ENCODE measurements at places on chromosomes 2 and 18. TPM values are rescaled to one million over a fixed set of nuclear protein-coding genes. Genes with fewer than 3 reads are reported as not detected.

Gene ZAP70
- 28.0 TPM for polyA plus RNA-seq

Gene ABHD1
- polyA plus RNA-seq: not detected

Gene FAM110C
- polyA plus RNA-seq: 10.1 TPM

Gene IL37
- polyA plus RNA-seq: not detected

Gene LYG2
- not detected for polyA plus RNA-seq

Gene HOXD9
- 1.8 TPM for polyA plus RNA-seq

Gene DYSF
- polyA plus RNA-seq: 1.6 TPM

Gene SLC9A2
- 6.0 TPM for polyA plus RNA-seq

Gene AKAIN1
- polyA plus RNA-seq: not detected

Gene C1QL2
- not detected for polyA plus RNA-seq

Gene ARHGAP28
- 2.4 TPM for polyA plus RNA-seq

Gene ACVR1
- polyA plus RNA-seq: 9.8 TPM

Gene COL5A2
- 3.7 TPM for polyA plus RNA-seq

DNA sequence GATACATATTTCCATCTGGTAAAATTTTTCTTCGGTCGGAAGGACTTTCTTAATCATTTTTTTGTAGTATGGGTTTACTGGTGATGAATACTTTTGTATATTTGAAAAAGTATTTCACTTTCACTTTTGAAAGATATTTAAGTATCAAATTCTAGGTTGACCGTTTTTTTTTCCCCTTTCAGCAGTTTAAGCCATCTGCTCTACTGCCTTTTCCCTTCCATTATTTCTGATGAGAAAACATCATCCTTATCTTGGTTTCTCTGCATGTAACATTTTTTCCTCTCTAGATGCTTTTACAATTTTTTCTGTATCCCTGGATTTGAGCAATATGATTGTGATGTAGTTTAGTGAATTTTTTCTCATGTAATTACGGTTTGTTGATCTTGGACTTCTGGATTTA, 87.0 kb downstream of the MTX2 start:
- no peak overlapping the region for H3K4me3 ChIP-seq
- H3K27ac ChIP-seq: no peak overlapping the region
- H3K27me3 ChIP-seq: no peaks in the 10 kb centered on the region
- H3K4me1 ChIP-seq: no peaks in the 10 kb centered on the region
- H3K36me3 ChIP-seq: no peaks in the 10 kb centered on the region

DNA sequence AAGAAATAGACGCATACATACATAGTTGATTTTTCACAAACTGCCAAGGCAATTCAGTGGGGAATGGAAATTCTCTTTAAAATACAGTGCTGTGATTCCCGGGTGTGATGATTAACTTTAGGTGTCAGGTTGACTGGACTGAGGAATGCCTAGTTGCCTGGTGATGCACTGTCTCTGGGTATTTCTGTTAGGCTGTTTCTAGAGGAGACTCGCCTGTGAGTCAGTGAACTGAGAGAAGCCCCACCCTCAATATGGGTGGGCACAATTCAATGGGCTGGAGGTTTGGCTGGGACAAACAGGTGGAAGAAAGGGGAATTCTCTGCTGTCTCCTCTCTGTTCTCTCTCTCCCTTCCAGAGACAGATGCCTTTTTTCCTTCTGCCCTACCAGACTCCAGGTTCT, 187.6 kb downstream of the ARHGAP28 start:
- no peaks in the 10 kb centered on the region for H3K36me3 ChIP-seq
- H3K27me3 ChIP-seq: no peaks in the 10 kb centered on the region
- no peak overlapping the region for H3K27ac ChIP-seq
- no peaks in the 10 kb centered on the region for H3K4me1 ChIP-seq
- no peak for DNase-seq

GRCh38 chr2:109055435-109055834, 66.4 kb upstream of the EDAR start:
- DNase-seq: no peak
- H3K4me1 ChIP-seq: no peaks in the 10 kb centered on the region
- no peak overlapping the region for H3K4me3 ChIP-seq
- H3K27me3 ChIP-seq: no peaks in the 10 kb centered on the region

GRCh38 chr2:25817630-25818029, 60.7 kb downstream of the ASXL2 start:
- no peak overlapping the region for H3K4me3 ChIP-seq
- DNase-seq: no peak
- no peaks in the 10 kb centered on the region for H3K4me1 ChIP-seq
- no peaks in the 10 kb centered on the region for H3K27me3 ChIP-seq
- no peaks in the 10 kb centered on the region for H3K36me3 ChIP-seq
- no peak overlapping the region for H3K27ac ChIP-seq

DNA sequence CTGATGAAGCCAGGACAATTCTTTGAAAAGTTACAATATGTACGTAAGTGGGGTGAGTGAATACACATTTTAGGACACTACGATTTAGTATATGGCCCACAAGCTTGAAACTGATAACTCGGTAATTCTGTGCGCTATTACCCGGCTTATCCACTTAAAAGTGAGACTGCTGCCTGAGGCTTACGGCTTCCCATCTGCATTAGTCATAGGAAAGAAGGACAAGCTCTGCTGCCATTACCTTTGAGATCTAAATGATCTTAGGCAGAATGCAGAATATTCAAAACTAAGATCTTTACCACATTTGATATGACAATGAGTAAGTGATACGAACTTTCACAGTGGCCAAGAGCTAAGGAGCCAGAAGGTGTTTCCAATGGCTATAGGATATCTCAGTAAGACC, 133.3 kb downstream of the GAREM1 start:
- H3K27me3 ChIP-seq: no peaks in the 10 kb centered on the region
- DNase-seq: no peak
- H3K36me3 ChIP-seq: no peaks in the 10 kb centered on the region
- H3K4me1 ChIP-seq: no peaks in the 10 kb centered on the region

- no peak overlapping the region for H3K4me3 ChIP-seq
- H3K4me1 ChIP-seq: no peaks in the 10 kb centered on the region
Measured at GRCh38 chr2:19171409-19171808, 187.0 kb downstream of the OSR1 start.

- H3K27ac ChIP-seq: no peak overlapping the region
- H3K4me3 ChIP-seq: no peak overlapping the region
- H3K4me1 ChIP-seq: no peaks in the 10 kb centered on the region
- H3K27me3 ChIP-seq: no peaks in the 10 kb centered on the region
- H3K36me3 ChIP-seq: no peaks in the 10 kb centered on the region
Measured at GRCh38 chr2:74290066-74290465, 53.1 kb downstream of the SLC4A5 start.

DNA sequence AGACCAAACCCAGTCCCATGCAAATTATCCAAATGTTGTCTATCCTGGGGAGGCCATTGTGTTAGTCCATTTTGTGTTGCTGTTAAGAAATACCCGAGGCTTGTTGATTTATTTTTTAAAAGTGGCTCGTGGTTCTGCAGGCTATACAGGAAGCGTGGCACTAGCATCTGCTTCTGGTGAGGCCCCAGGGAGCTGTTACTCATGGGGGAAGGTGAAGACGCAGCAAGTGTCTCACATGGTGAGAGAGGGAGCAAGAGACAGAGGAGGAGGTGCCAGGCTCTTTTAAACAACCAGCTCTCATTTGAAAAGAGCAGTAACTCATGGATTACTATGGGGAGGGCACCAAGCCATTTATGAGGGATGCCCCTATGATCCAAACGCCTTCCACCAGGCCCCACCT, 80.3 kb upstream of the ARL4C start:
- no peak for DNase-seq
- no peak overlapping the region for H3K27ac ChIP-seq
- H3K4me1 ChIP-seq: no peaks in the 10 kb centered on the region

- no peaks in the 10 kb centered on the region for H3K27me3 ChIP-seq
- H3K4me1 ChIP-seq: no peaks in the 10 kb centered on the region
- no peak overlapping the region for H3K4me3 ChIP-seq
- H3K36me3 ChIP-seq: peaks cover 10% of the 10 kb centered on the region
Measured at GRCh38 chr18:79466591-79466990, 70.9 kb downstream of the NFATC1 start.

DNA sequence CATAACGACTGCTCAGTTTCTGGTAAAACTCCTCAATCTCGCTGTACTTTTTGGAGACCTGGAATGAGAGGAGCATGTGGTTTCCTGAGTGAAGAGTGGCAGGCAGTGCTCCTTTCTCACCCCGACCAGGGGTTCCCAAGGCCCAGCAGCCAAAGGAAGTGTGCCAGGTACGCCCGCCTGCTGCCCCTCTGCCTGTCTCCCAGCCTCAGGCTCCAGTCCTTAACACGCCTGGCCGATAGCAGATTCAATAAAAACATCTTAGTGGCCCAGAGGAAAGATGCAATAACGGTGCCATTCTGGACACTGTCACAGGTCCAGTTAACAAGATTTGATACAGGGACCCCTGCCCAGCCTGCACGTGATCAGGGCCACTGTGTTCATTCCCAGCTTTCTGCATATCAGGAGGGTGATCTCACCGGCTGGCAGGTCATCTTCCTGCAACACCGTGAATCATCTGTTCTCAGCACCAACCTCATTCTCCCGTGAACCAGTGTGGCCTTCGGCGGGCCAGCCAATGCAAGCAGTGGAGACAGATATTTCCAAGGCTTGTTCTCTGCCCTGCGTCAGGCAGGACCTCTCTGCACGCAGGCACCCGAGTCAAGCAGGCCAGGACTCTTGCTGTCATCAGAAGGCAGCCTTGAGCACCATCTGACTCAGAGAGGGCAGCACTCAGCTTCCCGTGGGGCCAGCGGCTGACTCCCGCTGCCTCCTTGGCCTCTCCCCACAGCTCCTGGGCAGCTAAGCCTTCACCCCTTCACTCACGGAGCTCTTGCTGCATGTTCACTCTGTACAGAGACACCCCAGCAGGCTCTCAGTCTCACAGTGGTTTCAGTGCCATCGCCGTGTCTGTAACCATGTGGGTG, 9.5 kb downstream of the HS1BP3 start:
- H3K4me3 ChIP-seq: no peak overlapping the region
- peak overlapping the region; percentile 92 for H3K27ac ChIP-seq
- H3K27me3 ChIP-seq: no peaks in the 10 kb centered on the region
- H3K36me3 ChIP-seq: peaks cover 15% of the 10 kb centered on the region

- no peaks in the 10 kb centered on the region for H3K36me3 ChIP-seq
- no peak overlapping the region for H3K27ac ChIP-seq
- H3K4me1 ChIP-seq: no peaks in the 10 kb centered on the region
- no peaks in the 10 kb centered on the region for H3K27me3 ChIP-seq
Measured at GRCh38 chr2:133780099-133780996, 212.1 kb upstream of the NCKAP5 start.

DNA sequence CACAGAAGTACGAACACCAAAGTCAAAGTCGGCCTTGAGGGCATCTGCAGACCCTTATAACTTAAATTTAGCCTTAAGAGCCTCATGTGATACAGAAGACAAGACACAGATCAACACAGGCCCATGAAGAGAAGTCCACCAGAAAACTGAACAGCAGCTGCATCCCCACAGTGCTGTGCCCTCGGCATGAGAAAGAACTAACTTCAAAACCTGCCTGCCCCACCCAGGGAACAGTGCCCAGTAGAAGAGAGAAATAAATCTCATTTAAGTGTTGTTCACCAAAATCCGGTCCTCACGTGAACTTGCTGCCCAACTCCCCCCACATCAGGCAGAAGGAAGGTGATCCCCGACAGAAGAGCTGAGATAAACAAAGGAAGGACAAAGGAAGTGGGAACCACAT, 73.7 kb downstream of the PXDN start:
- H3K36me3 ChIP-seq: peaks cover 31% of the 10 kb centered on the region
- DNase-seq: peak; percentile 54
- H3K4me1 ChIP-seq: peaks cover 18% of the 10 kb centered on the region

DNA sequence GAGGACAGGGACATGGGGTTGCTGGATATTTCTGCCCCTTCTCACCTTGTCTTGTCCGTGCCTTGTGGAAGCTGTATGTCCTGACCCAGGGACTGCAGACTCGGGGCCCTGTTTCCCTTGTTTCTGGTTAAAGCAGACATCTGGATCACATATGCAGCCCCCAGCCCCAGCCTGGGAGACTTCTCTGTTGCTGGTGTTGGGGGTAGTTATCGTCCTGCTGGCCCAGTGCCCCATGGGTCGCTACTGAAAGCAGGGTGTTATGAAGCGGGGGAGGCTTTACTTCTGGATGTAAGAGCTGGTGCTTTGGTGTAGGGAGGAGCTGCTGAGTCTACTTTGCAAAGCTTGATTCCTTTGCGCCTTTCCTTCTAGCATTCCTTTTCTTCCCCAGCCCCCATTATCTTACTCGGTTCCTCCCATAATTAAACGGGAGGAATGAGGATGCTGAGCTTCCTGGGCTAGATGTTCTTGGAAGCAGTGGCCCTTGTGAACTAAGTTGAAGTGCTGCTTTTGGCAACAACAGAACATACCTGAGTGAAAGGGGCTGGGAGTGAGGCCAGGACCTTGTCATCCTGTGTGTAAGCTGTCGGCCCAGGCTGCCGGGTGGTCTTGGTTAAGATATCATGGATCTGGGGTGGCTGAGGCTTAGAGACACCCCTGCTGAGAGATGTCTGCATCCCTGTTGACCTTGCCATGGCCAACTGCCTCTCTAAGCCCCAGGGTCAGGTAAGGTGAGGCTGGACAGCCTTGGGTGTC, 3.4 kb downstream of the TET3 start:
- no peaks in the 10 kb centered on the region for H3K4me1 ChIP-seq
- no peaks in the 10 kb centered on the region for H3K36me3 ChIP-seq
- no peaks in the 10 kb centered on the region for H3K27me3 ChIP-seq
- no peak for DNase-seq
- no peak overlapping the region for H3K27ac ChIP-seq

GRCh38 chr2:238851026-238851425, 3.1 kb downstream of the TWIST2 start:
- H3K4me3 ChIP-seq: peak overlapping the region; percentile 88
- peak overlapping the region; percentile 92 for H3K27ac ChIP-seq
- H3K4me1 ChIP-seq: no peaks in the 10 kb centered on the region
- DNase-seq: no peak

DNA sequence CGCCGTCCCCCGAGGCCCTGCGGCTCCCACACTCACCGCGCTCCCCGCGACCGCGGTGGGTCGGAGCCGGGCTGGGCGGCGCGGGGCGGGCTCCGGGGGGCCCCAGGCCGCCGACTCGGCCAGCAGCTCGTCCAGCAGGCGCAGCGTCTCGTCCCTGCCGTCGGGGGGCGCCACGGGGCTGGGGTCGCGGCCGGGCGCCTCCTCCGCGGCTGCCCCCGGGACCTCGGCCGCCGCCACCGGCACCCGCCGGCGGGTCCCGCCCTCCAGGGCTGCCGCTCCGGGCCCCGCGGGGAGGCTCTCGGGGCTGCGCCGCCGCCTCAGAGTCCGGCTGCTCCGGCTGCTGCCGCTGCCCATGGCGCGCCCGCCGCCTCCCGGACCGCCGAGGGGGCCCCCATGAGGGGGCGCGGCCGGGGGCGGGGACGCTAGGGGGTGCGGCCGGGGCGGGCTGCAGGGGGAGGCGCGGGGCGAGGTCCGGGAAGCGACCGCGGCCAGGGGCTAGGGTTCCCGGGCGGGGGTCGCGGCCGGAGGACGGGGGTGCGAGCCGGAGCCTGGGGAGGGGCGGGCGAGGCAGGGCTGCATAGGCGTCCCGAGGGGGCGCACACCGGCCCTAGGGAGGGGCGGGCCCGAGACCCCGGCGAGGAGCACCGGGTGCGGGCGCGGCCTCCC, at the start of gene CYS1:
Gene CYS1, minus strand, starts transcription at position 542 of the 666 bp plus-strand sequence. Its CDS starts 188 bp downstream, at position 354.
- no peak for DNase-seq
- no peaks in the 10 kb centered on the region for H3K36me3 ChIP-seq
- H3K4me3 ChIP-seq: peak within 1 kb of the TSS; percentile 45
- no peaks in the 10 kb centered on the region for H3K27me3 ChIP-seq
- peak within 1 kb of the TSS; percentile 94 for H3K27ac ChIP-seq
- H3K4me1 ChIP-seq: peaks cover 51% of the 10 kb centered on the region

GRCh38 chr18:564708-565561, 15.2 kb upstream of the CETN1 start:
- H3K4me1 ChIP-seq: peaks cover 6% of the 10 kb centered on the region
- H3K4me3 ChIP-seq: no peak overlapping the region
- no peak for DNase-seq

GRCh38 chr2:222792001-222792611, 68.7 kb upstream of the ACSL3 start:
- no peaks in the 10 kb centered on the region for H3K27me3 ChIP-seq
- H3K27ac ChIP-seq: peak overlapping the region; percentile 32
- peak; percentile 76 for DNase-seq
- H3K4me3 ChIP-seq: no peak overlapping the region

Measured in sigmoid colon (tissue), 7 donors.